SJCRH30 (cell line): ENCODE measurements at places on chromosomes 1 and 21. TPM values are rescaled to one million over a fixed set of nuclear protein-coding genes. Genes with fewer than 3 reads are reported as not detected.
A peak's percentile ranks its signal among the peaks of the same experiment; 100 is the strongest.

DNA sequence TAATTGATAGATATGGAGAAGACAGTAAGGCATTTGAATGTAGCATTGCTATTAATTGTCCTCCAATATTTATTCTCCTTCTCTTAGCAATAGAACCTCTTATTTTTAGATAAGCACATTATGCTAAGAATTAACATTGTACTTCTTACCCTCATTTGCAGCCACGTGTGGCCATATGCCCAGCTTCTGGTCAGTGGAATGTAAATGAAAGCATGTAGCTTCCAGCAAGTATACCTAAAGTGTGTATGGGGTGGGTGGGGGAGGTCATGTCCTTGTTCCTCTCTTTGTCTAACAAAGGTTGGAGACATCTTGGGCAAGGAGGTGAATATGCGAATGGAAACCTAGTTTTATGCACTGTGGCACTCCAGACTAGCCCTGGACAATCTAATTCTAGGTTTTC is 133.6 kb upstream of the HMCN1 start:
- no peak for DNase-seq

DNA sequence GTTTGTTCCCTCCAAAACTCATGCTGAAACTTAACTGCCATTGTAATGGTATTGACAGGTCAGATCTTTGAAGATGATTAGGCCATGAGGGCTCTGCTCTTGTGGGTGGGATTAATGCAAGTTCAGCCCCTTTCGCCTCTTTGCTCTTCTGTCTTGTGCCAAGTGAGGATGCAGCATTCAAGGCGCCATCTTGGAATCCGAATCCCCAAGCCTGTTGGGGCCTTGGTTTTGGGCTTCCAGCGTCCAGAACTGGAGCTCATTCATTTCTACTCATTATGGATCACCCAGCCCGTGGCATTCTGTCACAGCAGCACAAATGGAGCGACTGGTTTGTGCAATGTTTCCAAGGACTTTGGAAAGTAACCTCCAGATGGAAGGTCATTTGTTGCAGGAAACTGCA is 5.6 kb downstream of the TTC34 start:
- no peak for DNase-seq

DNA sequence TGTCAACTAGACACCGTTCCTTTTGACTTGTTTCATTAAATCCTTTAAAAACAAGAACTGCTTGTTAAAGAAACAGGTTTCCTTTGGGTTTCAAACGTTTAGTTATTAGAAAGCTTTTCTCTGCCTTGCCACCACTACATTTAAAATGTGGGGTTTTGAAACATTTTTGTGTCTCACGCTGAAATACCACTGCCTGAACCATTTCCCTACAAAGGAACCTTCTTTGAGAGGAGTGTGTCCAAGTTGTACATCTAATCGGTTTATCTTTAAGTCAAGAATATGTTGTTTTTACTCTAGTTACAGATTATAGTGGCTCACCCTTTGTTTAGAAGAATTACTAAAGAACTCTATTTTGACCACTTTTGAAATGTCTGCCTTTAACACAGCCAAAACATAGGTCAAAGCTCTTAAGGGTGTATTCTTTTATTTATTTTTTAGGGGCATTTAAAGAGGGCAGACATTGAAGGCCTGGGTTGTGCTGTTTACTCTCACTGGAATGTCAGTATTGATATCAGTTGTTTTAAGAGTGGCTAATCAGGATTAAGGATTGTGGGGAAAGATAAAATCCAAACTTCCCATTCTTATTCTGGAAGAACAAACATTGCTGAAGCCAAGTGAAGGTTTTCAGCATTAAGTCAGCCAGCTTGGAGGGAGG is 143.4 kb downstream of the GALNT2 start:
- DNase-seq = no peak

- no peak for DNase-seq
These were observed at the start of gene GFI1 for GRCh38 chr1:92486251-92487077. Gene GFI1 (minus strand): TSS chr1:92486925. CDS start chr1:92483487, 3,438 bp downstream.

- DNase-seq = no peak
These were observed 1892.4 kb downstream of the NCAM2 start for GRCh38 chr21:22890656-22891055.

GRCh38 chr1:204301171-204301957 is 58.4 kb downstream of the PLEKHA6 start:
- no peak for DNase-seq

- DNase-seq = peak; percentile 58
These were observed 23.5 kb downstream of the ASB17 start for GRCh38 chr1:75908717-75909152.

GRCh38 chr1:51444534-51445192 is 74.4 kb downstream of the EPS15 start:
- no peak for DNase-seq

- DNase-seq = peak; percentile 59
These were observed 5.2 kb downstream of the TNFRSF18 start for GRCh38 chr1:1200876-1201810.

- DNase-seq = no peak
These were observed 16.1 kb upstream of the AJAP1 start for GRCh38 chr1:4638345-4638729.

GRCh38 chr1:26970810-26971209 is 10.5 kb upstream of the KDF1 start:
- DNase-seq = no peak

SUSD4 gene
- total RNA-seq = 3.1 and 5.2 TPM in 2 replicates

VWA5B1 gene
- total RNA-seq = not detected in 2 replicates

RIMS3 gene
- total RNA-seq = 10.0 and 12.7 TPM in 2 replicates

KRTAP19-1 gene
- not detected in 2 replicates for total RNA-seq

LAD1 gene
- total RNA-seq = 1.1 and 2.9 TPM in 2 replicates

MCOLN2 gene
- total RNA-seq = 1.6 and 2.4 TPM in 2 replicates

PLPP3 gene
- total RNA-seq = not detected in 2 replicates
